ENCODE measurements at places on chromosomes 3 and 15.

DNA sequence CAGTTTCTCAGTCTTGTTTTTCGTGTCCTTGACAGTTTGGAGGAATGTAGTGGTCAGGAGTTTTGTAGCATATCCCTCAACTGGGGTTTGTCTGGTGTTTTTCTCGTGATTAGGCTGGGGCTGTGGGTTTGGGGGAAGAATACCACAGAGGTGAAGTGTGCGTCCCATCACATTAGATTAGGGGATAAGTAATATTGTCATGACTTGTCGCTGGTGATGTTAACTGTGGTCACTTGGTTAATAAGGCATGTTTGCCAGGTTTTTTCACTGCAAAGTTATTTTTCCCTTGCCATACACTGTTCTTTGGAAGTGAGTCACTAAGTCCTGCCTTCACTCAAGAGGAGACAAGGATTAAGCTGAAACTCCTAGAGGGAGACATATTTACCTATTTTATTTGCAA is 39.1 kb downstream of the PAK2 start:
- no peak for DNase-seq

- DNase-seq = no peak
Observed at GRCh38 chr3:95394286-95394685, 1331.4 kb downstream of the NSUN3 start.

DNA sequence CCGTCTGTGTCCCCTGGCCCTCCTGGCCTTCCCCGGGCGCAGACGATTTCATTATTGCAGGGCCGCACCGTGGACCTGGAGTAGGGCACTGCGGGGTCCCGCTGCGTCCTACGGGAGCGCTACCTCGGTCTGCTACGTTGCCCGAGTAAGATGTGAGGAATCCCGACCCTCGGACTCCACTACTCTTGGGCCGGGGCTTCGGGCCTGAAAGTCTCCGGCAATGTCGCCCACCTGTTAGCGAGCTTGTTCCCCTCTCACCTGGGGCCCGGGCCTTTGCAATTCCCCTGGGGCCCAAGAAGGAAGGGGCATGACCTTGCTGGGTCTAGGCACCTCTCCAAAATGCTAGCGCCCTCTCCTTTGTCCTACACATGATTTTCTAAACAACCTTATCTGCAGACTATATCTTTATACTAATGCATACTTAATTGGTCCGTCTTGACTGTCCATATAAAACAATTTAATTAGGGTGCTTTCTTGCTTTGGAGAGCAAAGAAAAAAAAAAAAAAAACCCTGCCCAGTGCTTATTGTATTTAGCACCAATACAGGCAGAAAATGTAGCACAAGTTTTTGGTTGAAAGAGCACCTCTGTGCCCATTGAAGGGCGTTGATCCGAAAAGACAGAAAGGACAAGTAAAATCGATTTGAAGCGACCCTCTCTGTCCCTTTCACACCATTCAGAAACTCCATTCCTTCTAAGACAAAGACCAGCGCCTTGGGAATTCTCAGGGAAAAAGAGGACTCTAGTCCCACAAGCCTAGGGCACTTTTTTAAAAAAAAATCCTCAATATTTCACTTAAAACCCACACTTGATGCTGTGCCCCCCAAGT is 7.0 kb upstream of the NR2F2 start:
- DNase-seq = no peak

GRCh38 chr3:65672871-65673815 is 365.6 kb downstream of the MAGI1 start:
- peak; percentile 54 for DNase-seq

GRCh38 chr3:133855002-133855370 is 40.7 kb downstream of the RAB6B start:
- DNase-seq = no peak

DNA sequence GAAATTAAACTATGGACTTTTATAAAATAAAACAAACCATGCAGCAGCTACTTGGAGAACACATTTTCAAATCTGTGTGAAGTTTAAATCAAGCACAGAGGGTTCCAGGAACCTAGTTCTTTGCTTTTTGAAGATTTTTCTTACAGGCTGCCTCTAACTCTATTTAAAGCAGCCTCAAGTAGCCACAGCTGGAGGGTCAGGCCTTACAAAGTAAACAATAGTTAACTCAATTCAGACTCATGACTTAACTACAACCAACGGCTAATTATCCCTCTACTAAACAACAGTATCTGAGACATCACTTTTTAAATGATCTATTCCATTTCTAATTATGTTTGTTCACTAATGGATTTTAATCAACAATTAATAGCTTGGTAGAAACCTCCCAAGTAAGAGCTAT is 9.8 kb downstream of the LRIG1 start:
- DNase-seq = no peak

DNA sequence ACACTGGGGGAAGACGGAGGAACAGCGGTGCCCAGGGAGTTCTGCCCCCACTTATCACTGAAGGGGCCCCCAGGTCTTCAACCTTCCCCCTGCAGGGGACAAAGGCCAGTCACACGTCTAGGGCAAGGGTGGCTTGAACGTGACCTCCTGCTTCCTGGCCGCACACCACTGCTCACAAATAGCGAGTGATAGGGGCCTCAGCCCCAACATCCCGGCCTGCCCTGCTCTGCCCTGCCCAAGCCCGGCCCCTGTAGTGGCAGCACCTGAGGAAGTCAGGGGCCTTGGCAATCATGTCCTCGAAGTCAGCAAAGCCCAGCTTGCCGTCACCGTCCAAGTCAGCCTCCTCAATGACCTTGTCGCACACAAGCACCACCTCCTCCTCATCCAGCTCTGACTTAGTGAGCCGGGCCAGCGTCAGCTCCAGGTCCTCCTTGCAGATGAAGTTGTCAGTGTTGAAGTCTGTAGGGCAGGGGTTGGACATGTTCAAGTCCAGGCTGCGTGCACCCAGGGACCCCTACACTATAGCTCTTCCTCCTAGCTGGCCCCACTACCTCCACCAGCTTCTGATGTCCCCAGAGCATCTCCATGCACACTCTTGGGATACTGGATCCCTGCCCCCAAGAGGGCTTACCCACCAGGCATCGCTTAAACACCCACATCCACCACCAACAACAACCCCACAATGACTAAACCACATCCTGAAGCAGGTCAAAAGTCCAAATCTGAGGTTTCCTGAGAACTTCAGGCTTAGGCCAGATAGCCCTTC is 13.3 kb downstream of the SH2D7 start:
- DNase-seq = no peak

GRCh38 chr15:91032919-91033803 is 10.8 kb upstream of the VPS33B start:
- DNase-seq = no peak

DNA sequence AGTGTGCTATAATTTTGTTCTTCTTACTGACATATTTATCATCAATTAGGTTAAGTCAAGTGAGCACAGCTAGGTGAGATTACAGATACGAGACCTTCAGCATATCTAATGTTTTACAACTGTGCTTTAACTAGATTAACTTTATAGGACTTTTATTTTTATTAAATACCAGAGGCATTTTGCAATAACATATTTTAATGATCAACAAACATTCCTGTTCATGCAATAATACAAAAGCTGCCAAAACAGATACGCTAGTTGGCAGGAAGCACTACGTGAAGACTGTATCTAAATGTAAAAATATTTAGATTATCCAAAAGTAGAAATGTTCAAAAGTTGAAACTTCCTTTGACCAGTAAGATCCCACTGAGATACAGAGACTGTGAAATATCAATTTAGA is 139.1 kb downstream of the CBLB start:
- no peak for DNase-seq

- no peak for DNase-seq
Observed at GRCh38 chr3:53486961-53487654, 7.3 kb upstream of the CACNA1D start.

GRCh38 chr3:116951610-116952009 is 242.0 kb downstream of the TUSC7 start:
- DNase-seq = no peak

GRCh38 chr3:38396861-38397260 is 50.3 kb downstream of the XYLB start:
- no peak for DNase-seq

DNA sequence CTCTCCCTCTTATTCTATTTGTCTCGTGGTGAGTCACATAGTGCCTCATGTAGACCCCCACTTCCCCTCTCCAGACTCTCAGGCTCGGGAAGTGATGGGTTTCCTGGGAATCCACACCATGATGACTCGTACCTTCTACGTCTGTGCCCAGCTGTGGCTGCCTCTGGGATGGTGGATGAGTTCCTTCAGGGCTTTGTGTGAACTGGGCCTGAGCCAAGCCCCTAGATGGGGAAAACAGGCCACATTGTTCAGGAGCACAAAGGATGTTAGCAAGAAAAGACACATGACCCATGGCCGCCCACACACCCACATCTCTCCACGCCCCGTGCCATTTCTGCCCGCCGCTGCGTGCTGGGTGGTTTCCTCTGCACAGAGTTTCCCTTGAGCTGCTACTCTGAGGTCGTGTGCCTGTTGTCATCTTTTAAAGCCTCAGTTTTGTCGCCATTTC is 10.5 kb downstream of the ISG20 start:
- no peak for DNase-seq

DNA sequence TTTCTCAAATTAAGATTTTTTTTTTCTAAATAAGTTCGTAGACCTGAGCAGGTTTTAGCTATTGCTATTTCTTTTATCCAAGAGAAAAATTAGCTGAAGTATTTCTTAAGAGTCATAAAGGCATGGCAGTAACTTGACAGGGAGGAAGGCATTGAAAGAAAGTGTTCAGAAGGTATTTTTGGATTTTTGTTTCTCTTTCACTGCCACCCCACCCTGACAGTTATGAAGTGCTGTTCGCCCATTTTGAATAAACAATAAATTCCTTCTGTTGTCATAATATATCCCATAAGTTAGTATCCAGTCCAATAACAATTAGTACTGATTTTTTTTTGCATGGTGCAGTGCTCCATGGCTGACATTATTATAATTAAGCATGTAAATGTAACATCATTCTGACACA is 363.0 kb downstream of the NR2F2 start:
- DNase-seq = no peak

DNA sequence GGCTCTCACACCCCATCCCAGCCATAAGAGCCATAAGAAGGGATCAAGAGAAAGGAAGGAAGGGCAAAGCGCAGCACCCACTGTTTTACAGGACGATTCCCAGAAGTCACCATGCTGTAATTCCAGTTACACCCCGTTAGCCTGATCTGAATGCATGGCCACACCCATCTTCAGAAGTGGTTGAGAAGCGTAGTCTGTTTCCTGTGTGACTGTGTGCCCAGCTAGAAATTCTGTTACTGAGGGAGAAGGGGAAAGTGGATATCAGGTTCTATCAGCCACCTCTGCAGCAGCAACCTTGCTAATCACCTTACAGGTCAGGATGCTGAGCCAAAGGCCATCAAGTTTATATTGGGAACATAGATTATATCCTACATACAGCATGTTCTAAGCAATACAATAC is 260.0 kb downstream of the ABHD5 start:
- no peak for DNase-seq

DNA sequence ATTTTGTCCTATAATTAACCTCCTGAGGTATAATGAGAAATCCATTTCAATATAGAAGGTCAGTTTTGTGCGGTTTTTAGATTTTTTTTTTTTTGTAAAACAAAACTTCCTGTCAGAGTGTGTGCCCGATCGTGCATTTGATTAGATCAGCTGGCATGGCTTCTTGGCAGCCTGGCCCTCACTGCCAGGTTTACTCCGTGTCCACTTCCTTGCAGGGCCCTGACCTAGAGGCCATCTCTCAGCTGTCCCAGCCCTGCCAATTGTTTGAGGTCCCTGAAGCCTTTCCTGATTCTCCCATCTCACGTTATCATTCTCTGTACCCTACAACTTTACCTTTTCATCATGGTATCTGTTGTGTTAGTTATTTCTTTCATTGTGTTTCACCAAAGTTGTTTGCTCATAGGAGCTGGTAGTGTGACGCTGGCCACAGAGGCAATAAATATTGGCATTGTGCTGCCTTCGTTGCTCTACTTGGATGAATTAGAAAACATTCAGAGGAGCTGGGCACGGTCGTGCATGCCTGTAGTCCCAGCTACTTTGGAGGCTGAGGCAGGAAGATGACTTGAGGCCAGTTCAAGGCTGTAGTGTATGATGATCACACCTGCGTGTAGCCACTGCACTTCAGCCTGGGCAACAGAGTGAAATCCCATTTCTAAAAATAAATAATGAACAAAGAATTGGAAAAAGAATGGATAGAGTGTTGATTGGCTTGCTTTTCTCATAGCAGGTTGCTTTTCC is 202.0 kb downstream of the GHSR start:
- DNase-seq = no peak

DNA sequence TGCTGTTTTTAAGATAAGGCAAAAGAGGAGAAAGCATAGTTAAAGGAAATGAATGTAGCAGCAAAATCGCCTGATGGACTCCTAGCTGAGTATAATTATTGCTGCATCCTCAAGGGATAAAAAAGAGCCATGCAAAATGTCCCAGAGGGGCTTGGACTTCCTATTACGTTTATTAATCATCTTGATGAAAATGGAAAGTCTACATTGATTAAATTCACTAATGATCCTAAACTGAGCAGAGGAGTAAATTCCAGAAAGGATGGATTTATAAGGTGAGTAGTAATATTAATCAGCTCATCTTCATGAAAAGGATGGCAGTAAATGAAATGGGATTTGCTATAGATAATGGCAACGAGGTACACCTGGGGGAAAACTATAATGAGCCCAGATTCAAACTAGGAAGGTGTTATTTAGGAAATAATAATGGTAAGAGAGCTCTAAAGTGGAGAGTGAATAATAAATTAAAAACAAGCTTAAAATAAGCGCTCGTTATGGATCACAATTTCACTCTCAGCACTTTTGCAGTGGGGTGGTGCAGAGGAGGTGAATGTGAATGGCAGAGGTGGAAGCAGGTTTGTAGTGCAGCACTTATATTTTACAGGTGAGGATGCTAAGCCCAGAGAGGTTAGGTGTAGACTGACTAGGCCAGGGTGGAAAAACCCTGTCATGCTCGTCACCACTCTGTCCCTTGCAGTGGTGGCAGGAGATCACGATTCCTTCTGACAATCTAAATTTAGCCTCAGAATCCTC is 22.3 kb downstream of the IL5RA start:
- no peak for DNase-seq

DNA sequence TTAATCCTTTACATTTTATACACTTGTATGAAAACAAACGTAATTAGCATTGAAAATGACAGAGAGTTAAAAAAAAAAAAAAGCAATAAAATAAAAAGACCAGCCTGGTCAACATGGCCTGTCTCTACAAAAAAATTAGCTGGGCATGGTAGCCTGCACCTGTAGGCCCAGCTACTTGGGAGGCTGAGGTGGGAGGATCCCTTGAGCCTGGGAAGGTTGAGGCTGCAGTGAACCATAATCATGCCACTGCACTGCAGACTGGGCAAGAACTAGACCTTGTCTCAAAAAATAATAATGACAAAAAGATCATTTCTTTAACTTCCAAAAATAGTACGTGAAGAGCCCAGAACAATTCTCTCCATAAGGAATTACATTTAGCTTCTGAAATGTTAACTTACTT is 1.9 kb downstream of the SSR3 start:
- DNase-seq = no peak
